ENCODE measurements at places on chromosomes 2 and 18.

GRCh38 chr2:28334527-28334894 is 58.1 kb upstream of the FOSL2 start:
- peaks cover 14% of the 10 kb centered on the region for H3K4me1 ChIP-seq
- H3K4me3 ChIP-seq = no peak overlapping the region
- DNase-seq = no peak
- no peaks in the 10 kb centered on the region for H3K27me3 ChIP-seq
- peaks cover 3% of the 10 kb centered on the region for H3K36me3 ChIP-seq

GRCh38 chr2:115543461-115543860 is 1101.0 kb downstream of the DPP10 start:
- H3K27me3 ChIP-seq = no peaks in the 10 kb centered on the region
- no peaks in the 10 kb centered on the region for H3K36me3 ChIP-seq
- H3K4me1 ChIP-seq = no peaks in the 10 kb centered on the region
- H3K4me3 ChIP-seq = no peak overlapping the region
- no peak for DNase-seq

- no peaks in the 10 kb centered on the region for H3K36me3 ChIP-seq
- peak; percentile 73 for DNase-seq
- H3K27me3 ChIP-seq = no peaks in the 10 kb centered on the region
- H3K4me3 ChIP-seq = peak overlapping the region; percentile 75
These were observed 50.2 kb downstream of the TGOLN2 start for GRCh38 chr2:85277416-85278158.

DNA sequence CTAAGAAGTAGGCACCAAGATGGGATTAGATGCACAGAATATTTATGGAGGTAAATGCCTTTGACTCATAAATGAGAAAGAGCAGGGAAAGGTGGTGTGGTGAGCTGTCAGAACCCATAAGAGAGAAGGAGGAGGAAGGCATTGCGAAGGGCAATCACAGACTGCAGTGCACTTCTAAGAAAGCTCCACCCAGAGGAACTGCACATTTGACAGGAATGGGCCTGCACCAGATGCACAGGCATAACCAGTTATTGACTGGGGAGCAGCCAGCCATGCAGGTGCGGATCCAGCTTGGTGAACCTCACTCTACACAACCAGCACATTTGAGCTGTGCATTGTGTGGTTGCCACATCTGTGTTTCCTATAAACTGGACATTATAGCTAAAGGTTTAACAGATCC is 62.2 kb upstream of the L3MBTL4 start:
- H3K27ac ChIP-seq = no peak overlapping the region
- no peak for DNase-seq
- H3K4me3 ChIP-seq = no peak overlapping the region
- no peaks in the 10 kb centered on the region for H3K36me3 ChIP-seq
- H3K27me3 ChIP-seq = no peaks in the 10 kb centered on the region
- H3K4me1 ChIP-seq = no peaks in the 10 kb centered on the region

GRCh38 chr2:225457482-225457881 is 58.0 kb downstream of the NYAP2 start:
- H3K4me1 ChIP-seq = no peaks in the 10 kb centered on the region
- no peaks in the 10 kb centered on the region for H3K27me3 ChIP-seq
- H3K27ac ChIP-seq = no peak overlapping the region
- H3K4me3 ChIP-seq = no peak overlapping the region

- peaks cover 9% of the 10 kb centered on the region for H3K4me1 ChIP-seq
- peak; percentile 41 for DNase-seq
- peak overlapping the region; percentile 67 for H3K27ac ChIP-seq
- no peaks in the 10 kb centered on the region for H3K36me3 ChIP-seq
These were observed 918 bp downstream of the EIF5B start for GRCh38 chr2:99338029-99338585.

- no peaks in the 10 kb centered on the region for H3K4me1 ChIP-seq
- no peak overlapping the region for H3K27ac ChIP-seq
- DNase-seq = no peak
- no peaks in the 10 kb centered on the region for H3K36me3 ChIP-seq
These were observed 451.3 kb upstream of the VWC2L start for GRCh38 chr2:213959589-213959988.

- H3K27ac ChIP-seq = peak overlapping the region; percentile 29
- H3K4me1 ChIP-seq = peaks cover 7% of the 10 kb centered on the region
- H3K4me3 ChIP-seq = no peak overlapping the region
- peaks cover 82% of the 10 kb centered on the region for H3K36me3 ChIP-seq
These were observed 89.5 kb downstream of the COL6A3 start for GRCh38 chr2:237324405-237324831.

DNA sequence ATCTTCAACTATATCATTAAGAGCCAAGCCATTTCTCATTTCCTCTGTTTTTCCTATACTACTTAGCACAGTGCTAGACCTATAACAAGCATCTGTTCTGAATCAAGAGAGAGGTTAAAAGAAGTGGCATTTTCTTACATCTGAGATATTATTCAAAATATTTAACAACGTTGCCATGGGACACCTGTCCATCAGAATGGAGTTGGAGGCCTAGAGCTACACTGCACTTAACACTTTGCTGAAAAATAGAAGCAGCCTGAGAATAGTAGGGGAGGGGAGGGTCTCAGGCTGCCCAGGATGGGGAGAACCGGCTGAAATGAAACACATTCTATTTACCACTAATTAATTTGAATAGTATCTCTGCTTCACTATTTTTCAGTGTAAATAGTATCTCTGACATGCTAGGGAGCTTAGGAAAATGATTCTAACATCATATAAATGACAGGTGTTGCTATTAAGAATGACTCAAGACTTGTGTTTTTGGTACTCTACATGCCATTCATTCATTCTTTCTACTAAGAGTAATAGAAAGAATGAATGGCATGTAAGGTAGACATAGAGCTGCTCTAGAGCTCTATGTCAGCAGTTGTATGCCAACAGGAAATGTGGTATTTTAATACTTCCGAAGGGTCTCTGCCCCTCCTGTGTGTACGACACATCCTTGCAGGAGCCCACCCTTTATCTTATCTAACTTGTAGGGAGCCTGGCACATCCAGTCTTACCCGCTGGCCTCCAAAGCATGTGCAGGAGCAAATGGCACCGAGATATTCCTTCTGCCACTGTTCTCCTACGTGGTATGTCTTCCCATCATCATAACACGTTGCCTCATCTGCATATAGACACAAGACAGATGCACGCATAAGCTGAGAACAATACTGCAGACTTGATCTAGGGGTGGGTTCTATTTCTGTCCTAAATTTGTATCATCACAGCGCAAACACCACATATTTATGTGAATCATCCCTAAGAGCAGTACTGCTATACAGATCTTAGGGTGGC is 52.6 kb downstream of the ATIC start:
- no peaks in the 10 kb centered on the region for H3K27me3 ChIP-seq
- no peak overlapping the region for H3K4me3 ChIP-seq
- H3K36me3 ChIP-seq = peaks cover 29% of the 10 kb centered on the region
- H3K27ac ChIP-seq = peak overlapping the region; percentile 62

DNA sequence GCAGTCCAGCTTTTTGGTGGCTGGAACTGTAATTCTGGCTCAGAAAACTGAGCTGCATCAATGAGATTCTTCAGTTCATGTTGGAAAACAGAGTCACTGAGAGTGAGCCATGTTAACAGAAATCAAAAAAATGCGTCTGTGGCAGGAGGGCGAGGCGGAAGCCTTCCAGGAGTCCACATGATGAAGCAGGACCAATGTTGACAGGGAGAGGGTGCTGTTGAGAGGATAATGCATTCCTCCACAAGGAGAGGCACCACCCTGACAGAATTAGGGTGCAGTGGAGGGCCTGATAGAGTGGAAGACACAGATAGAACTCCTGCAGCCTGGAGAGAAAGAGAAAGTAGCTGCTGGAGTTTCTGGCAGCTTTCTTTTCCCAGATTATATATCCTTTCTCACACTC is 111.5 kb downstream of the MGAT5 start:
- H3K27ac ChIP-seq = no peak overlapping the region
- no peaks in the 10 kb centered on the region for H3K27me3 ChIP-seq
- no peak overlapping the region for H3K4me3 ChIP-seq
- DNase-seq = no peak
- no peaks in the 10 kb centered on the region for H3K36me3 ChIP-seq

- peaks cover 13% of the 10 kb centered on the region for H3K4me1 ChIP-seq
- no peaks in the 10 kb centered on the region for H3K36me3 ChIP-seq
These were observed 784 bp downstream of the EDAR start for GRCh38 chr2:108988076-108988795.

- H3K27me3 ChIP-seq = no peaks in the 10 kb centered on the region
- no peaks in the 10 kb centered on the region for H3K4me1 ChIP-seq
- H3K27ac ChIP-seq = peak overlapping the region; percentile 31
- H3K36me3 ChIP-seq = no peaks in the 10 kb centered on the region
- no peak overlapping the region for H3K4me3 ChIP-seq
- DNase-seq = no peak
These were observed 99.3 kb downstream of the SPOPL start for GRCh38 chr2:138600732-138601457.

DNA sequence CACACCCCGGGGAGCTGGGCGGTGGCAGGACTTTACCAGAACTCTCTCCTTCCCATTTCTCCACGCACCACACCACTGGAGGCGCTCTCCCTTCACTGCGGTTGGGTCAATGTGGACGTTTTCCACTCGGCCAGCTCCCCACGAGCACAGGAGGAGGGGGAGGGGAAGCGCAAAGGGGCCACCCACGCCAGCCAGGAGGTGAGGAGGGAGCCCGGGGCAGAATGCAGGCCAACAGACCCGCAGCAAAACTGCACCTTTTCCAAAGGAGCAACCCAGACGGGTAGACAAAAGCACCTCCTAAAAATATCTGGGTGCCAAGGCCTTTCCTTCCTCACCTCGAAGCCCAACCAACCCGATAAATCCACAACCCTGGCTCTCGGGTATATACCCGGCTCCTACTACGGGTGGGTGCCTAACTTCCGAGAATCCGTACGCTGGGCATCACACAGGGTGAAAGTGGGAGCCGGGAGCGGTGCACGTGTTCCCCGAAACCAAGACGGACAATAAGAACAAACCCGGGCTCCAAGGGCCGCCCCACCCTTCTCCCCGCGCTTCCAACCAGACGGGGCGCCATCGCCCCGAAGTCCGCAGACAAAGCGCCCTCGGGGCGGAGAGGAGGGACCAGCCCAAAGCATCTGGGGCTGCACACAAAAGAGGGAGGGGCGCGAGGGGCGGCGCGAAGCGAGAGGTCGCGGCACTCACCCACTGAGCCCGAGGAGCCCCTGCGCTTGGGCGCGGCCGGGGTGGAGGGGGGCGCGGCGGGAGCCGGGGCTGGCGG is 1.0 kb downstream of the RTN4 start:
- DNase-seq = peak; percentile 88
- H3K27me3 ChIP-seq = no peaks in the 10 kb centered on the region
- H3K4me1 ChIP-seq = peaks cover under 1% of the 10 kb centered on the region
- no peaks in the 10 kb centered on the region for H3K36me3 ChIP-seq
- H3K4me3 ChIP-seq = peak overlapping the region; percentile 99

DNA sequence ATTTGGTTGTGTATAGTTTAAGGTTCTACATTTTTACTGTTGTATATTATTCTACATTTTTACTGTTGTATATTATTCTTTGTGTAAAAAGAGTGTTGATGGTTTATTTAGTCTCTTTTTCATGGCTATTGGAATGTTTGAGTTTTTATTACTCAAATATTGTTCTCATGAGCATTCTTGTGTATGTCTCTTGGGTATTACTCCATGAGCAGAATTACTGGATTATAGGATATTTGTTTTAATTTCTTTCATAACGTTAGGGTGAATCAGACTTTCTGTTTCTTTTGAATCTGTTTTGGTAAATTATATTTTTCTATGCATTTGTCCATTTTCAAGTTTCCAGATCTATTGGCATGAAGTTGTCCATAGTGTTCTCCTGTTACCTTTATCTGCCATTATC is 111.6 kb downstream of the DYNAP start:
- H3K27me3 ChIP-seq = no peaks in the 10 kb centered on the region
- no peak for DNase-seq
- no peaks in the 10 kb centered on the region for H3K36me3 ChIP-seq
- no peak overlapping the region for H3K27ac ChIP-seq
- H3K4me3 ChIP-seq = no peak overlapping the region

DNA sequence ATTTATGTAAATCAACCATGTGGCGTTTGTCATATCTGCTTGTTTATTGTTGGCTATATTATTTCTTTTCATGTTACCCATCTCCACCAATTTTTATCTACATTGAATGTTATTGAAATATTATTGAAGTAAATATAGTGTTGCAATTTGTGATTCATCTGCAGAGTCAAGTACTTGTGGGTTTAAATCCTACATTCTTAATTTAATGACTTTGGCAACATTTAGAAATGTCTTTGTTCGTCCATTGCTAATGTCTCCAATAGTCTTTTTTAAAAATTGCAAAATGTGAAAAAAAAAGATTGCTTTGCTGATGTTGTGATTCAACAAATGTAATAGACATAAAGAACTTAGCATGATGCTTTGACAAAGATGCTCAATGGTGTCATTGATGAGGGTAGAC is 1572.8 kb upstream of the PIK3C3 start:
- H3K4me3 ChIP-seq = no peak overlapping the region
- H3K36me3 ChIP-seq = no peaks in the 10 kb centered on the region
- no peaks in the 10 kb centered on the region for H3K4me1 ChIP-seq
- no peak for DNase-seq
- no peaks in the 10 kb centered on the region for H3K27me3 ChIP-seq

DNA sequence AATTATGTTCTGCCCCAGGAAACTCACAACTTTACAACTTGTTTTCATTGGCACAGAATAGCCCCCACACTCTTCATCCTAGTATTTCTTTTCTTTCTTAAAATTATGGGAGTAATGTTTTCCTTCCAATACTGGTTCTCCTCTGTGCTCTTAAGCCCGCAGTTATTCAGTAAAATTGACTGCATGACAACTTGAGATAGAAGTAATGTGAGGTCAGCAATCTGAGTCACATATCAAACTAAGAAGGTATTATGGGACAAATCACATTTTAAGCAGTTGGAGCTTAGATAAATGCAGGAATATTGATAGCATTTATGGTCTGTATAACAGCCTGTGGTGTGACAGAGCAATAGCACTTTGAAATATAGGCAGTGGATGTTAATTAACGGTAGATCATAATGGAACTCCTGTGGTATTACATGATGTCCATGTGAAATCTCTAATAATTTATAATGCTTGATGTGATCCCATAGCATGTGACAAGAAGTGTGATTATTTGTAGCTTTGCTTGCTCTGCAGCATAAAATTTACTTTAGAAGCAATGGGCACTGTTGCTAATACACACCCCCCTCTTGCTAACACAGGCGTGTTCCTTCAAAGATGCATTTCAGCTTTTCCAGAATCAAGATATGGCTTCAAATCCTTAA is 351.4 kb upstream of the CDH20 start:
- no peaks in the 10 kb centered on the region for H3K36me3 ChIP-seq
- no peak for DNase-seq
- peaks cover 8% of the 10 kb centered on the region for H3K4me1 ChIP-seq
- no peak overlapping the region for H3K4me3 ChIP-seq
- no peaks in the 10 kb centered on the region for H3K27me3 ChIP-seq
- H3K27ac ChIP-seq = no peak overlapping the region

- no peak overlapping the region for H3K27ac ChIP-seq
- H3K4me3 ChIP-seq = no peak overlapping the region
- H3K4me1 ChIP-seq = no peaks in the 10 kb centered on the region
- DNase-seq = no peak
- no peaks in the 10 kb centered on the region for H3K36me3 ChIP-seq
These were observed 97.1 kb upstream of the SLC66A3 start for GRCh38 chr2:11058129-11058528.

GRCh38 chr2:208466151-208466919 is 59.7 kb downstream of the PTH2R start:
- H3K27ac ChIP-seq = no peak overlapping the region
- H3K27me3 ChIP-seq = no peaks in the 10 kb centered on the region
- H3K4me1 ChIP-seq = peaks cover 1% of the 10 kb centered on the region
- DNase-seq = peak; percentile 1
